ENCODE measurements at places on chromosomes 5 and 9.

- DNase-seq, result no peak
Observed at GRCh38 chr5:10632110-10632761, 68.4 kb downstream of the ANKRD33B start.

- DNase-seq, result no peak
Observed at GRCh38 chr5:6464441-6464840, 15.8 kb downstream of the UBE2QL1 start.

DNA sequence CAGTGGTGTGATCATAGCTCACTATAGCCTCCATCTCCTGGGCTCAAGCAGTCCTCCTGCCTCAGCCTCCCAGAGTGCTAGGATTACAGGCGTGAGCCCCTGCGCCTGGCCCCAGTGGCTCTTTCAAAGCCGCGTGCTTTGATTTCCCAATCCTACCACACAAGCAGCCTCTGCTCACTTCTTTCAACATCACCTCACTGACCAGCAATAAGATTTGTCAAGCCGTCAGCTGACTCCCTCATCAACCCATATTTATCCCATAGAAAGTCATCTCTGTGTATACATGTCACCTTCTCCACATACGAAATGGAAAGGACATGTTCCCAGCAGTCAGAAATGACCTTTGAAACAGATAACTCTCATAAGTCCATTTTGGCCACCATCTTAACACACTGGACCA, 26.0 kb downstream of the SLC31A2 start:
- DNase-seq, result no peak

DNA sequence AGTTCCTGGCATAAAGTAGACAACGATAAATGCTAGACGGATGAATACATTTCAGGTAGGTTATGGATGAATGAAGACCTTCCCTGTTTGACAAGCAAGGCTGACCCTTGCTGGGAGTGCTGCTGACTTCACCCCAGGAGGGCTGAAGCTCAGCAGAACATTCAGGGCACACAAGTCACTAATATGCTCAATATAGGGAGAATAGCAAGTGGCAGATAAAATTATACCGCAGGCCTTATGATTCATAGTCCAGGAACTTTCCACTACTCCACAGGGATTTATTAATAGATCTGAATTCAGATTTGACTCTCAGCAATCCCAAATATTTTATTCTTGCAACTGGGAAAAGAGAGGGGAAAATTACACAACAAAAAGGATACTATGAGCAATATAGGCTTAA, 38.2 kb upstream of the GRAMD2B start:
- DNase-seq, result no peak

DNA sequence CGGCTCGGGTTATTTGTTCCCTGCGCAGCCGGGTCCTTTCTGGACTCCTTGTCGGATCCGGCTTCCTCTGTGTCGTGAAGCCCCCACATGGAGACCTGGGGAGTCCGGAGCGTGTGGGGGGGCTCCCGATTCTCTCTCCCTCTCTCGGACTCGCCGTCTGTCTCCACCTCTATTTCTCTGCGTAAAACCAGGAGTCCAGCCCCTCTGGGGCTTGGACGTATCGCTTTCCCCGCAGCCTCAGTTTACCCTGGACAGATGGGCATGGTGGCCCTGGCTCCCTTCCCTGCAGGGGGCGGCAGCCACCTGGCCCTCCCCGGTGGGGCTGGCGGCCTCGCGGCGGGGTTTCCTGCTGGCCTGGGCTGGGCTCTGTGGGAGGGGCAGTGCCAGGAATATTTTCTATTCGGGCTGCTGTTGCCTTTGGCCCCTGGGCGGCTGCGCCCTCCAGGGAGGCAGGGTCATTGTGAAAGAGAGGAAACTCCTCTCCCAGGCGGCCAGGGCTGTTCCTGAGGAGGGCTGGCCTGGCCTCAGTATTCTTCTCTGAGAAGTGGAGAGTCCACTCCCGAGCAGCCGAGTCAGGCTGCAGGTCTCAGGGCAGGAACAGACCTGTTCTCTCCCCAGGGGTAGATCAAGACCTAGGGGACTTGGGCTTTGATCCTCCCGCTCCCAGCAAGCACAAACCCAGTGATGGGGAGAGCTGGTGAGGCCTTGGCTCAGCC, 665 bp downstream of the ASS1 start:
- DNase-seq, result no peak

DNA sequence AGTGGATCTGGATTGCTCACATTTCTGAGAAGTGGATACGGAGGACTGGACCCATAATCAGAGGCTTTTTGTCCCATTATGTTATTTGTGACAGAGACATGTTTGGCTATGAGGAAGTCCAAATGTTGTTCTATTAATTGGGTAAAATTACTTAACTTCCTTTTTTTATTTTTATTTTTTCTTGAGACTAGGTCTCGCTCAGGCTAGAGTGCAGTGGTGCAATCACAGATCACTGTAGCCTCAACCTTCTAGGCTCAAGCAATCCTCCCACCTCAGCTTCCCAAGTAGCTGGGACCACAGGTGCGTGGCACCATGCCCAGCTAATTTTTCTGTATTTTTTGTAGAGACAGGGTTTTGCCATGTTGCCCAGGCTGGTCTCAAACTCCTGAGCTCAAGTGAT, 11.9 kb upstream of the PGGT1B start:
- no peak for DNase-seq

- no peak for DNase-seq
Observed at GRCh38 chr5:178318893-178319292, 86.3 kb upstream of the PHYKPL start.

GRCh38 chr9:121298689-121299466, 30.9 kb downstream of the GSN start:
- no peak for DNase-seq

All from NCI-H187 (cell line).